A549 treated with CpdA at 1 μM for 4 hours (cell line): ENCODE measurements at places on chromosomes 1 and 21. TPM values are rescaled to one million over a fixed set of nuclear protein-coding genes. Genes with fewer than 3 reads are reported as not detected.

The KLHDC9 gene
- total RNA-seq, result 0.76 to 2.3 TPM (median 1.9 TPM) in 5 replicates

The UCK2 gene
- 101 to 112 TPM (median 108 TPM) in 5 replicates for total RNA-seq

The DHRS3 gene
- 42.1 to 61.0 TPM (median 59.8 TPM) in 5 replicates for total RNA-seq

The MYOG gene
- not detected in 5 replicates for total RNA-seq

The SPATA45 gene
- 0.17 TPM in 1 of 5 replicates, not detected in the others for total RNA-seq

The HSPB7 gene
- not detected in 5 replicates for total RNA-seq

The SLC1A7 gene
- 0.02 to 0.06 TPM in 2 of 5 replicates, not detected in the others for total RNA-seq

The WNT3A gene
- total RNA-seq, result 0.02 to 0.06 TPM (median 0.05 TPM) in 3 of 5 replicates, not detected in the others

The SHCBP1L gene
- total RNA-seq, result not detected in 5 replicates

The PIK3C2B gene
- total RNA-seq, result 6.1 to 7.8 TPM (median 7.0 TPM) in 5 replicates

The SPRR1B gene
- total RNA-seq, result not detected in 5 replicates

The AADACL3 gene
- total RNA-seq, result not detected in 5 replicates

The ZNF684 gene
- 1.9 to 2.4 TPM (median 2.0 TPM) in 5 replicates for total RNA-seq

The OR2T12 gene
- total RNA-seq, result not detected in 5 replicates

The AMY1A gene
- total RNA-seq, result not detected in 5 replicates

The ZNF683 gene
- total RNA-seq, result not detected in 5 replicates

The NBPF4 gene
- total RNA-seq, result 0.13 to 0.24 TPM (median 0.18 TPM) in 5 replicates

The OR2T33 gene
- not detected in 5 replicates for total RNA-seq

The DCDC2B gene
- not detected in 5 replicates for total RNA-seq

The ICOSLG gene
- total RNA-seq, result 1.8 to 2.9 TPM (median 2.4 TPM) in 5 replicates

The PDIK1L gene
- total RNA-seq, result 1.7 to 2.6 TPM (median 1.7 TPM) in 5 replicates

The CNR2 gene
- not detected in 5 replicates for total RNA-seq

The STYXL2 gene
- not detected in 5 replicates for total RNA-seq

The CFHR2 gene
- not detected in 5 replicates for total RNA-seq

The ABCA4 gene
- 0.07 to 0.27 TPM (median 0.13 TPM) in 3 of 5 replicates, not detected in the others for total RNA-seq

The AXDND1 gene
- 0.18 to 0.54 TPM (median 0.21 TPM) in 3 of 5 replicates, not detected in the others for total RNA-seq

The S100A12 gene
- not detected in 5 replicates for total RNA-seq

The ACOT11 gene
- total RNA-seq, result 1.4 to 2.3 TPM (median 2.1 TPM) in 5 replicates

The AADACL4 gene
- not detected in 5 replicates for total RNA-seq

The CFAP107 gene
- total RNA-seq, result not detected in 5 replicates

The RSPO1 gene
- 0.09 to 0.13 TPM (median 0.10 TPM) in 4 of 5 replicates, not detected in the other for total RNA-seq

The FCRL2 gene
- not detected in 5 replicates for total RNA-seq

The CDC14A gene
- 2.5 to 3.2 TPM (median 2.6 TPM) in 5 replicates for total RNA-seq

The RGSL1 gene
- not detected in 5 replicates for total RNA-seq

The FLVCR1 gene
- 14.6 to 21.0 TPM (median 16.0 TPM) in 5 replicates for total RNA-seq

The NCF2 gene
- total RNA-seq, result 1.9 to 3.2 TPM (median 2.3 TPM) in 5 replicates

The SH2D1B gene
- total RNA-seq, result 0.10 to 0.30 TPM (median 0.15 TPM) in 5 replicates

The FBLIM1 gene
- 20.9 to 28.0 TPM (median 23.6 TPM) in 5 replicates for total RNA-seq

The CD48 gene
- not detected in 5 replicates for total RNA-seq

The CA6 gene
- total RNA-seq, result not detected in 5 replicates

The NKAIN1 gene
- 0.98 to 1.7 TPM (median 1.5 TPM) in 5 replicates for total RNA-seq

The KRTAP12-2 gene
- not detected in 5 replicates for total RNA-seq
